H54 (cell line): ENCODE measurements at places on chromosomes 11 and 22.

DNA sequence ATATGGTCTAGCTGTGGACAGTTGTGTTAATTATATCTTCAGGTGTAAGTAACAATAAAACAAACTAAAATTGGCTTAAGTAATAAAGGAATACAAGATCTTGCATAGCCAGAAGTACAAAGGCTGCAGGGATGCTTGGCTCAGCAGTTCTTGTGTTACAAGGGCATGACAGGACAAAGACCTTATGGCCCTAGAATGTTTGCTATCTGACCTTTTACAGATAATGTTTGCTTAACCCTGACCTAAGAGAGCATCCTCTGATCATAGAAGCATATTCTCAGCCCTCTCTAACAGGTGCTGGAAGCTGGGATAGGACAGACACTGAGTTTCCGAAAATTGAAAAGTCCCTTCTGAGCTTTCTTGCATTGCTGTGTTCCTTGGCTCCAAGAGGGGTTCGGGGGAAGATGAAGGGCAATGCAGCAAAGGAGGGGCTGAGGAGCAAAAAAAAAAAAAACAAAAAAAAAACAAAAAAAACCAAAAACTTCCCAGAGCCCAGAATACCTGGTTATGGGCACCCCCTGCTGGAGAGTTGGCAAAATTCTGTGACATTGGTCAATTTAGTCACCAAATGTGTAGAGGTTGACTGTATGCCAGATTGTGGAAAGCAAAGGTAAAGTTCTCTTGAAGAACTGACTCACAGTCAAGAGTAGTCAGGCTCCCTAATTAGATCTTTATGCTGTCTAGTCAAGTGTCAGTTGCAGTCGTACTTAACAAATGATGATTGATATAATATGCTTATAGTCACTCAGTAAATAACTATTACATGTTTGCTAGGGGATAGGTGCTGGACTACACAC, 10.4 kb upstream of the HIKESHI start:
- DNase-seq, result peak; percentile 31

- no peak for DNase-seq
Measured at GRCh38 chr22:24088816-24089215, 77.7 kb downstream of the CABIN1 start.

- no peak for DNase-seq
Measured at GRCh38 chr11:122696662-122697061, 41.1 kb downstream of the UBASH3B start.

GRCh38 chr11:66818231-66818955, 24.8 kb upstream of the RCE1 start:
- no peak for DNase-seq

DNA sequence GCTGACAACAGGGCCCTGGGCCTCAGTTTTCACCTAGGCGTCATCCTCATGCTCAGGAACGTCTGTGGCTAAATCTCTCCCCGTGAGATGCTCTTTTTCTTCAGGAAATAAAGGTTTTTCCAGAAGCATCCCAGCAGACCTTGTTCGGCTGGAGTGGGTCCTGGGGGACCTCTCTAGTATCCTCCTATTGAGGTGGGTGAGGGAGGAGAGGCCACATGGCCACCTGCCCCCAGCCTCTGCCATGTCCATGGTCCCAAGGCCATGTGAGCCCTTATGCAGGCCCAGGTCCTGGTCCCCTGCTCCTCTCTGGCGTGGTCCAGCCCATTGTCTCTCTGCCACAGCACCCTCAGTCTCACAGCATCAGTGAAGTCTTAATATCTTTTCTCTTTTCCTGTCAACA, 22.0 kb downstream of the ALG12 start:
- DNase-seq, result no peak

GRCh38 chr22:24146194-24146616, 35.1 kb upstream of the SUSD2 start:
- no peak for DNase-seq

DNA sequence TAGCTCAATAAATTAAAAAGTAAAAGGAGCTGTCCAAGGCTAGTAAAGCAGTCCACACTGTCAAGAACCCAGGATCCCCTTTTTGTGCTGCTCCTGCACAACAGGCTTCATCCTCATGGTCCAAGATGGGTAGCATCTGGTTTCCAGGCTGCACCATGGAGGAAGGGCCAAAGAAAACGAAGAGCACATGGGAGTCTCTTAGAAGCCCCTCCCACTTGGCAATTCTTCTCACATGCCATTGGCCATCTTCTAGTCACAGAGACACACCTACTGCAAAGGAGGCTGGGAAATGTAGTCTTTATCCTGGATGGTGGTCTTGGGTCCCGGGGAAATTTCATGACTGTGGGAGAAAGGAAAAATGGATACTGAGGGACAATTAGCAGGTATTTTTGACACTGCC, 37.8 kb downstream of the PRR5L start:
- peak; percentile 23 for DNase-seq

DNA sequence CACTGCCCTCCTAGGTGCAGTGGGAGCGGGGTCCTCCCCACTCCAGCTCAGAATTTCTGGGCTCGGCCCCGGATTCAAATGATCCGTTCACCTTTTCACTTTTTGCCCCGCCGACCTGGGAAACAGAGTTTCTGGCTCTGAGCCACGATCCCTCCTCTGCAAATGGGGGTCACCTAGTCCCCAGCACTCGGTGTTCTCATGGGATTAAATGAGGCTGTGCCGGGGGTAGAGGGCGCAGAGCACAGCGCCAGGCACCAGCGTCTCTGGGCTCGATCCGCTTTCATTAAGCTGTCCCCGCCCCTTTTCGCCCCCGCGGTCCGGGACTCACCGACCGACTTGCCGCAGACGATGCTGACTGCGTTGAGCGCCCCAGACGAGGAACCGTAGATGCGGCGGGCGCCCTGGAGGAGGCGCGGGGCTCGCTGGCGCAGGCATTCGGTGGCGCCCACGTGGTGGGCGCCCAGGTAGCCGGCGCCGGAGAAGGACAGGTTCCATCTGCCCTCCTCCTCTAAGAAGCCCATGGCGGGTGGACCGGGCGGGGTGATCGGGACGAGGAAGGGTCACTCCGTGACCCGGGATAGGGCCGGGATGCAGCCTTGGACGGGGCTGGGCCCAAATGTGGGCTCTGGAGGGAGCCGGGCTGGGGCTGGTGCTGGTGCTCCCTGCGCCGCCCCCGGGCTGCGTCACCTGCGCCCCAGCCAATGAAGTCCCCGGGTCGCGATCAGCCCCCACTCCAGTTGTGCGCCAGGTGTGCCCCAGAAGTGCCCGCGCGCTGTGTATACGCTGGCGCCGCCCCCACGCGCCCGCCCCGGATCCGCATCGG, at the start of gene PNPLA5:
Gene PNPLA5, minus strand, starts transcription at position 654 of the 823 bp plus-strand sequence. Its CDS starts 133 bp downstream, at position 521.
- no peak for DNase-seq

DNA sequence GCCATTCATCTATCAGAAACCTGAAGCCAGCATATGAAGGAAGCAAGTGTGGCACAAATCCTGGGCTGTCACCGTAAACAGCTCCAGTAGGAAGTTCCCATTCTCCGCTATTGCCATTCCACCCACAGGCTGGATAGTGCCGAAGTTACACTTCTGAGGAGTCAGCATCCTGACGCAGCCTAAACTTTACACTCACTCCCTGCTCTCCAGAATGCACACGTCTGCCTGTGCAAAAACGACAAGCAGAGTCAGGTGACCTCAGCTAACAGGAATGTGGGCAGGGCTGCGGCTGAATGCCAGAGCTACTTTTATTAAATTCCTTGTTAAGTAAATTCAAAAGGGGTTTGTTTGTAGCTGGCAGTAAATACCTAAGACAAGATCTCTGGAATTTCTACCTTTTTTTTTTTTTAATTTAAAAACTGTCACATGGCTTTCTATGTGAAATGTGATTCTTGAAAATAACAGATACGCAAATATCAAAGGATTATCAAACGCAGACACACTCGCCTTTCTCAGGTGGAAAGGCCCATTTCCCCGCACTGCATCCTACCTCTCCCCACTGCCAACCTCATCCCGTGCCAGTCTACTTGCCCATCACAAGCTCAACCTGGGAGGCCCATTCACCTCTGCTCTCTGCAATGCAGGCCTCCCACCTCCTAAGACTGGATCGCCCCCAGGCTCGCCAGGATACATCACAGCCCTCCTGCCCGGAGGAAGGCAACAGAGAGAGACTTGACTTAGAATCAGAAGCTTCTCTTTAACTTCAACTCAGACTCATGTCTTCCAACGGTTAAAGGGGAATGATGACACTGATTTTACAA, 33.5 kb downstream of the NFRKB start:
- DNase-seq, result peak; percentile 78

DNA sequence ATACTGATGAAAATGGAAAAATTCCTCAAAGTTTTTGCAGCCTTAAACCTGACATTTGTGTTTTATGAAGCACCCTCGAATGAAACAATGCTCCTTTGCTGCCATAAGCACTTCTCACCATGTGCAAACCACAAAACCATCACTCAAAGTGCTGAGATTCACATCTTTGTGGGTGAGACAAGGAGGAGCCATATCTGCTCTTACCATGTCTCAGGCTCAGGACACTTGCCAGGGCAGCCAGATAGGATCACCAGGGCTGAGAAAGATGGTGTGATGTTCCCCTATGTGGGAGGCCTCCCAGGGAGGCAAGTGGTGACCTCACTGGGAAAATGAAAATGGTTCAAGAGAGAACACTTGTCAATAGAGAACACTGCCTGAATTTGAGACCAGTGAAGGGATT, 120.4 kb downstream of the CCDC34 start:
- no peak for DNase-seq

DNA sequence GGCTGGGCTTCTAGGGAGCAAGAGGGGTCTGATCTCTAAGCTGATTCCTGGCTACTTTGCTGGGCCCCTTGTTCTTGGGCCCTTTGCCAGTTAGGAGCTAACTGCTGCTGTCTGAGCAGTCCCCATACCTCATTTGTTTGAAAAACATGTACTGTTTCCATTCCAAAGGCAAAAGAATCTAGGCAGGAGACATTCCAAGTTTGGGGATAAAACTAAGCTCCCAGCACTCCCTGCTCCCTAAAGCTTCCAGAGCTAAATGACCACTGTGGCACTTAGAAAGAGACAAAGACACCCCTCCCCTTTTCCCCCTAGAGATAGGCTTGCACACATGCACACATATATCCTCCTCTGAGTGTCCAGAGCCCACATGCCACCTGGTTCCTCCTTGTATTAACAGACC, 22.7 kb upstream of the RRM1 start:
- no peak for DNase-seq
